AG08395 (cell line): ENCODE measurements at places on chromosomes 11 and 22.

DNA sequence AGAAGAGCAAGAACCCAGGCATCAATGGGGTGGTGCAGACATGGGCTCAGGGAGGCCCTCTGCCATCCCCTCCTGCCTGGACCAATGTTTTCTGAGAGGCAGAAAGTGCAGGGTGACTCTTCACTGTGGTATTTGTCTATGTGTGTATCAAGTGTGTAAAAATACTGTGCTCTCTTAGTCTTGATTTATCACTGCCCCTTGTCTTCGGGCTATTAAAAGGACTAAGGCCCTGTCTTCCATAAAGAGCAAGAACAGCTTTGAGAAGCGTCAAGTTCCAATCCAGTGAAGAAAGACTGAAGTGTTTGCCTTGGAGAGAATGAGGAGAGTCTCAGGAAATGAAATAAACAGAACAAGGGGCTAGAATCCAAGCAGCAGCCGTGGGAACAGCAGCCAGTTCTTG is 14.4 kb downstream of the PRSS23 start:
- DNase-seq, result peak; percentile 22

GRCh38 chr22:46281866-46282678 is 14.3 kb downstream of the TTC38 start:
- no peak for DNase-seq

DNA sequence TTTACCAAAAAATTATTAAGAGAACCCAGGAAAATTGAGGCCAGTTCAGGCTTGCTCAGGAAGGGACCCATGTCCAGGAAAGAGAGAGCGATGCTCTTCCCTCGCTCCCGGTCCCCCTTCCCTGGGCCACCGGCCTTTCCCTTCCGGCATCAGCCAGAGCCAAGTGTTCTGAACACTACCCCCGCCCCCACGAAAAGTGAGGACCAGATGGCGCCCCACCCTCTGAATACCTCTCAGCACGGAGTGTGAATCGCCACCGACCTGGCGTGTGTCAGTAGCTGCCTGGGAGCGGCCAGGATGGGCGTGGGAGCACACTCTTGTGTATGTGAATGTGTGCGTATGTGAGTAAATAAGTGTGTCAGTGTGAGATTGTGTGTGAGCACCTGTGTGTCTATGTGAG is 20.2 kb downstream of the RPS6KA4 start:
- DNase-seq, result no peak

DNA sequence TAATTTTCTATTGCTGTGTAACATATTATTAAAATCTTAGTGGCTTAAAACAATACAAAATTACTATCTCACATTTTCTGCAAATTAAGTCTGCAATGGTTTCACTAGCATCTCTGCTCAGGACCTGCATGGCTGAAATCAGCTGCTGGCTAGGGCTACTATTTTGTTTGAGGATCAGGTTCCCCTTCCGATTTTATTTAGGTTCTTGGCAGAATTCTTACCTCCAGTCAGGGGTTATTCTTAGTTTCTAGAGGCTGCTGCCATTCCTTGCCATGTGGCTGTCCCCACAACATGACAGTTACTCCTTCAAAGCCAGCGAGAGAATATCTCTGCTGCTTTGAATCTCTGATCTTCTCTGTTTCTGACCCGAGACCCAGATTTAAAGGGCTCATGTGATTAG is 424.5 kb upstream of the ANO5 start:
- DNase-seq, result no peak

DNA sequence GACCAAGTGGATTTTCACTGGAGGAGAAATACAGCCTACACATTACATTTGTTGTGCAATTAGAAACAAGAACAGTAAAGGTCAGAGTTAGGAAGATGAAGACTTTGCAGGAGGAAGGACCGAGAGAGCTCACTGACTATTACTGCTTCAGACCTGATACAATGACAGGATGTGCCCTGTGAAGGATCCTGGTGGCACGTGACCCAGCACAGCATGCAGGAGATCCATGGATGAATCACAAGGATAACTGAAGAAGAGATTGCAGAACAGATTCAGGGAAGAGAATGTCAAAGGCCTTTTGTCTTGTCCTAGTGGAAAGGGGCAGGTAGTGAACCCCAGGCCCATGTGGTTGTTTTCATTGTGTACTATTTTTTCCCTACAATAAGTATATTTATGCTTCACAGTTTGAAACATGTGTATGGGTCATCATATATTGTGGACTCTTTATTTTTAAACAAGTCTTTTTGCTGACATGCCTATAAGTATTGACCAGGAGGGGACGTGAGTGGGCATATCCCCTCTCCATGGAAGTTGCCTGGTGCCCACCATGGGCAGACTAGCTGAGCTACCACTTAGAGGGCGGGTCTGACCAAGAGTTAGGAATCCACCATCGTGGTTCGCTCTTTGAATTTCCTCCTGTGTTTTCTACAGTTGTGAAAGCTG is 44.3 kb downstream of the RASSF10 start:
- peak; percentile 28 for DNase-seq

- DNase-seq, result no peak
These were observed 267.9 kb upstream of the SESN3 start for GRCh38 chr11:95498722-95499425.

GRCh38 chr22:27437570-27437969 is 364.0 kb downstream of the MN1 start:
- no peak for DNase-seq

DNA sequence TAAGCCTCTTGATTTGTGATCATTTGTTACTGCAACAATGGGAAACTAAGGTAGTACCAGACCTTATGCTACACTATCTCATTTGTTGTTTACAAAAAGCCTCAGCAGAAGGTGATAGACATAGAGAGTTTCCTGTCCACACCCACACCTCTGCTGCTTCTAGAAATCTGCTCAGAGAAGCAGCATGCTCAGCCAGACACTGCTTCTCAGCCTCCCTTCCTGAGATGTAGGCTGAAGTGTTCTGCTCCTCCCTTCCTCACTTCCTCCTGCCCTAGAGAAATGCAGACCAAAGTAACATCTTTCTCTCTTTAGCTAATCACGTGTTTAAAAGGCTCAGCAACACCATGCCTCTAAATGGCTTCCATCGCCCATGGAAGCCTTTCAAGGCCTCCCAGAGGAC is 88.4 kb downstream of the SLC1A2 start:
- no peak for DNase-seq

- no peak for DNase-seq
These were observed 673.3 kb downstream of the CNTN5 start for GRCh38 chr11:99693941-99694492.

DNA sequence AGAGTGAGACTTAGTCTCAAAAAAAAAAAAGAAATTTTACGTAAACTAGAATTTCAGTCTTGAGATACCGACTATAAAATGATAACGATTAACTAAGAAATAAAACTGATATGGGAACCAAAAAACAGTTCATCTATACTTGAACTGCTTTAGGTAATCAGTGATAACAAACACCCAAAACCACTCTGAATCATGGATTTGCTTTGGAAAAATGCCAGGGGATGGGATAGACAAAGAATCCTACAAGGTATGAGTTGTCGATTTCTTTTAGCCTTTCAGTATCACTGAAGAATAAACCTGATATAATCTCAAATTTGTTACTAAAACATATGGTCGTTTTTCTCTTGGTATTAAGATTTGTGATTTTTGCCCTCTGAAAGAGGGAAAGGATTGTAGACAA is 13.7 kb downstream of the CSTF3 start:
- no peak for DNase-seq

- DNase-seq, result peak; percentile 65
These were observed 918 bp upstream of the CAPN5 start for GRCh38 chr11:77065878-77066228.

GRCh38 chr11:121318848-121319834 is 26.6 kb downstream of the SC5D start:
- DNase-seq, result peak; percentile 62

- no peak for DNase-seq
These were observed 13.8 kb downstream of the DENND5A start for GRCh38 chr11:9251311-9251710.

DNA sequence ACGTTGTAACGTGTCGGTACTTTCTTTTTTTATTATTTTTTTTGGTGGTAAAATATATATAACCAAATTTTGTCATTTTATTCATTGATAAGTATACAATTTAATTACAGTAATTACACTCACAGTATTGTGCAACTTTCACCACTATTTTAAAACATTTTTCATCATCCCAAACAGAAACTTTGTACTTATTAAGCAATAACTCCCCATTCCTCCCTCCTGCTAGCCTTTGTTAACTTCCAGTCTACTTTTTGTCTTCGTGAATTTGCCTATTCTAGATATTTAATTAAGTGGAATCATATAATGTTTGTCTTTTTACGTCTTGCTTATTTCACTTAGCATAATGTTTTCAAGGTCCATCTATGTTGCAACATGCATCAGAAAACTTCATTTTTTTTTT is 58.5 kb downstream of the STIM1 start:
- DNase-seq, result no peak

- peak; percentile 27 for DNase-seq
These were observed at the start of gene KLHL22 for GRCh38 chr22:20494978-20495860. Gene KLHL22 (minus strand): TSS chr22:20495795. CDS start chr22:20489211, 6,584 bp downstream.

GRCh38 chr11:85791409-85791990 is 19.4 kb downstream of the SYTL2 start:
- DNase-seq, result no peak

DNA sequence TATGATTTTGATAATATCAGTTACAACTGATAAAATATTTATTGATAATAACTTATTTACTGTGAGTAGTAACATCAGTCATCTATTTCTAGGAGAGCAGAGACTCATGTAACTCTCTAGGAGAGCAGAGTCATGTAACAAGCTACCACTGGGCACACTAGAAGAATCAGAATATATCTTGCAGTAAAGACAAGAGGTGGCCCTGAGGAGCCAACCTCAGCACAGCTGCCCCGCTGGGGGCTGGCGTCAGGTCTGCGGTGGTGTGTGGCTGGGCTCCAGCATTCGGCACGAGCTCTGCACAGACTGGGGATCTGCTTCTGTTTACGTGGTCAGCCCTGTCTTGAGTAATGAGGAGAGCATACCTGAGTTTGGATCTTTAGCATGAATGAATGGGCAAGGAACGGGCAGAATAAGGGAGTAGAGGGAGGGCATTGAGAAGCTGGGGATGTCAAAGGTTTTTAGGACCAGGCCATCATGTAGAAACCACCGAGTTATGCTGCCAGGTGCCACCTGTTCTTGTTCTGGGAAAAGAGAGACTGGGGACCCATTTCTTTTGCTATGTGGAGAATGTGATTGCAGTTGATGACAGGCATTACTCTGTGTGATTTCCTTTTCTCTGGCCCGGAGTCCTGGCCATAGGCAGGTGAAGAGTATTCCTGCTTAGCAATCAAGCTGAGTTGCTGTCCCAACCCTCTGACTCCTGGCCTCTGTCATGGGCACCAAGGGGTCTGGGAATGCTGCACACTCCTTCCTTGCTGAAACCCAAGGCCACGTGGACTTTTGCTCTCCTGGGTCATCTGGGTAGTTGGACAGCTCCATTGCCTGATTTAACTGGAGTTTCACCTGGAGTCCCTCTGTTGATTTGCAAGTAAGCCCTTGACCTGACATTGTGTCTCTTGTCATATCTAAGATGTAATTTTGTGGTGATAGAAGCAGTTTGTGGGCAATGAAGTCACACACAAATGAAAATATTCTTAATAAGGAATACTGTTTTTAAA is 50.9 kb upstream of the HEPHL1 start:
- no peak for DNase-seq

DNA sequence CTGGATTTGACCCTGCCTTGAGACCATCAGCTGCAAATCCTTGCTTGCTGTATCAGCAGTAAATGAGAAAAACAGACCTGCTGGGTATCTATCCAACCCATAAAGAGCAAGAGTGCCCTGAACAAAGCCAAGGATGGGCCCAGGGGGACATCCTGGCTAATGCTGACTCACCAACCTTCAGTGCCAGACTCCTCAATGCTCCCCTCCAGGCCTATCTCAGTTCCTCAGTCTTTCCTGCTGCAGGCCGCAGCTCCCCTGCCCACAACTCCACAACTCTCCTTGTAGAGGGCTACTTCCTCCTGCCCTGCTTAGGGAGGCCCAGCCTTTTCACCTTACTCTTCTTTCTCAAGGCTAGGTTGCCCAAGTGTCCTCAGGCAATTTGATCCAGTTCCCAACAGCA is 2.6 kb downstream of the LAMTOR1 start:
- no peak for DNase-seq

DNA sequence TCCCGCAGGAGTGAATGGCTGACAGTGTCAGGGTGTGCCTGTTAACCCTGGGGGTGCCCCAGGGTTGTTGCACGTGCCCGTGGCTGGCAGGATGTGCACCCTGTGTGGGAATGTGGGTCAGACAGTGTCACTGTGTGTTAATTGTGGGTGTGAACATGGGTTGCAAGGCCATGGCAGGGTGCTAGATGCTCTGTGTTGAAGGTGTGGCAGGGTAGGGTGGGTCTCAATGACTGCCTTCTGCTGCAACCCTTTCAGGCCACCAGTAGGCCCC is 8.3 kb downstream of the RIN1 start:
- DNase-seq, result no peak

- no peak for DNase-seq
These were observed 5.1 kb downstream of the CARS1 start for GRCh38 chr11:3052109-3052479.

GRCh38 chr22:29003975-29004646 is 57.5 kb downstream of the C22orf31 start:
- no peak for DNase-seq

GRCh38 chr11:130672911-130673310 is 224.5 kb downstream of the ADAMTS15 start:
- DNase-seq, result no peak

- DNase-seq, result no peak
These were observed 1.0 kb downstream of the CHRM4 start for GRCh38 chr11:46390331-46391171.

- peak; percentile 70 for DNase-seq
These were observed 33.5 kb downstream of the GDPD4 start for GRCh38 chr11:77267962-77268361.

DNA sequence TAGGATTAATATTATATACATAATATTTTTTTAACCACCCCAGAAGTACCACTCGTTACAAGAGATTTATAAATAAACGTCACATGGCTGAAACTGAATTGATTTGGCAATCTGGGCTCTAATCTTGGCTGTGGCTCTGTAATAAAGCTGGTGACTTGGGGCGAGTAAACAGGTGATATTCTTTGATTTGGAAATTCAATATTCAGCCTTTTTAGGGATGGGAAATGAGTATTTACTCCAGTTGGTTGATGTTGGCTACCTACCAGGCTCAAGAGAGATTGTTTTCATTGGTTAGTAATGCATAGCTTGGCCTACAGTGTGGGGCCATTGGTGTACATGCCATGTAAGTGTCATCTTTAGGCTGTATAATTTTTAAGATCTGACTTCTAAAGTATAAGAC is 117.7 kb upstream of the SORL1-AS1 start:
- DNase-seq, result no peak

- DNase-seq, result peak; percentile 94
These were observed 18.4 kb upstream of the TLCD5 start for GRCh38 chr11:120306519-120307242.

DNA sequence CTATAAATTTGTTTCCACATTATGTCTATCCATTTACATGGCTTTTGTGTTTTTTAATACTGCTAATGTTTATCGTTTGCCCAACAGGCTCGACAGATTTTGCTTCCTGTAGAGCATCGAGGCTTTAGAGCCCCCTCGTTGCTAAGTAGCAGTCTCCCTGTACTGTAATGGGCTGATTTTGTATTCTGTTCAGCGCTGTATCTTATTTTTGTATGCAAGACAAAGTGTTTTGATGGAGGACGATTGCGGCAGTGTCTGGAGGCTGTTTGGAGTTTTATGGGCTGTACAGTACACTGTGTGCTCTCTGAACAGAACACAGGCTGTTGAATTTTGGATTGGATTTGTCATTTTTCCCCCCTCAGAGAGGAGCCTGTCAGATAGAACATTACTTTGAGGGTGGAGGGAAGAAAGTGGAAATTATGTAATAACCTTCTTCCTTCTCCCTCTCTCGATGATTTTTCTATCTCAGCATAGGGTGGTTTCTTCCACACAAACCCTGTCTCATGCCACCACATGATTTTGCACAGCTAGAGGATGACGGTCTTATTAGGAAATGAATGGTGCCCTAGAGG is 104.4 kb downstream of the ZBTB16 start:
- no peak for DNase-seq
